ENCODE measurements at places on chromosomes 1 and 21.

DNA sequence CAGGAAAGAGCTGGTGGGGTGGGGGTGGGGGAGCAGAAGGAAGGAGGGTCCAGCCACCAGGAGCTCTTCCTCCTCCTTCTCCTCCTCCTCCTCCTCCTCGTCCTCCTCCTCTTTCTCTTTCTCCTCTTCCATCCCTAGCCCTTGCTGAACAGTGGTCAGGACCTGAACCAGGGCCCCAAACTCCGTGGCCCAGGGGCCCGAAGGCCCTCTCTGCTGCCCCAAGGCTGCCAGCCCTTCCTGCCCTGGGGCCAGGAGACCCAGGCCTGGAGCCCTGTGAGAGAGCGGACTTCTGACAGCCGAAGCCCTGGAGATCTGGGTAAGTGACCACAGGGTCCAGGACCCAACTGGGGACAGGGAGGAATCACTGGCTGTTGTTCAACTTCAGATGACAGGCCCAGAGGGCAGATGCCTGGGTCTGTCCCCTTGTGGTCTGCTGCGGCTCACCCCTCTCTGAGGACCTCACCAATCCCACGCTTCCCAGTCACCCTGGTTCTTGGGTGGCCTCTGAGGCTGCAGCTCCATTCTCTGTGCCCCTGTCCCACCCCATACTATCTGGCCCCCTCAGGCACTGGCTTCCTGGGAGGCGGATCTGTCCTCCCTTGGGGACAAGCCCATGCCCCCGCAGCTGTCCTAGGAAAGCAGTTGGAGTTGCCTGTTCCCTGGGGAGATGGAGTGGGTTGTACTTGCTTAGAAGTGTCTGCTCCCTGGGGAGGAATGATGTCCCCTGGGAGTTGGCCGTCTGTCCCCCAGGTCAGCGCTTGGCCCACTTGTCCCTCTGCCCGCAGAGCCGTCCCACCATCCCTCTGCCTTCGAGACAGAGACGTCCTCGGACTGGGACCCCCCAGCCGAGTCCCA is 51.8 kb downstream of the VWA5B1 start:
- no peak for DNase-seq

GRCh38 chr1:205570173-205570501 is 61.7 kb downstream of the ELK4 start:
- DNase-seq = no peak

DNA sequence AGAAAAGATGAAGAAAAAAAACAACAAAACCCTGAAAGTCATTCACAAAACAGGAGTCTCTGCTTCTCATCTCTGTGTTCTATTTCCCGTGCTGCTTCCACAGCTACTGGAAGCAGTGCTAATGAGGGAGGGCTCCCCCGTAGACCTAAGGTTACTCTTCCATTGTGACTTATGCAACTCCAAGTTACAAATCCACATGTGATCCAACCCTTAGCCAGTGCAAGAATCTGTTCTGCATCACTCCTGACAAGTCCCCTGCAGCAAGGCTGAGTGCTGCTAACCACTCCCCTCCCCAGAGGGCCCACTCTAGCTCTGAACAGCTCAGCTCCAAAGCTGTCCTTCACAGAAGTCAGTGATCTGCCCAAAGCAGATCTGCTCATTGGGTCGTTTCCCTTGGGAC is 10.3 kb downstream of the DNALI1 start:
- DNase-seq = no peak

GRCh38 chr1:17196496-17197185 is 8.3 kb upstream of the PADI1 start:
- no peak for DNase-seq

GRCh38 chr1:111151838-111152237 is 11.8 kb downstream of the CEPT1 start:
- no peak for DNase-seq
